ENCODE measurements at places on chromosomes 7 and 10. TPM values are rescaled to one million over a fixed set of nuclear protein-coding genes. Genes with fewer than 3 reads are reported as not detected.

MLXIPL gene
- total RNA-seq: 0.90 TPM

SLC29A4 gene
- total RNA-seq: 15.3 TPM

H2BK1 gene
- not detected for total RNA-seq

CEP55 gene
- 66.7 TPM for total RNA-seq
